ENCODE measurements at places on chromosomes 3 and 15.
A peak's percentile ranks its signal among the peaks of the same experiment; 100 is the strongest.

GRCh38 chr3:155739154-155739553 is 5.7 kb downstream of the PLCH1 start:
- DNase-seq = no peak

GRCh38 chr15:42119446-42119760 is 25.0 kb upstream of the PLA2G4D start:
- no peak for DNase-seq

GRCh38 chr3:30775040-30775439 is 119.4 kb downstream of the GADL1 start:
- no peak for DNase-seq

- DNase-seq = peak; percentile 28
These were observed 2.4 kb downstream of the UCN2 start for GRCh38 chr3:48561045-48561736.

DNA sequence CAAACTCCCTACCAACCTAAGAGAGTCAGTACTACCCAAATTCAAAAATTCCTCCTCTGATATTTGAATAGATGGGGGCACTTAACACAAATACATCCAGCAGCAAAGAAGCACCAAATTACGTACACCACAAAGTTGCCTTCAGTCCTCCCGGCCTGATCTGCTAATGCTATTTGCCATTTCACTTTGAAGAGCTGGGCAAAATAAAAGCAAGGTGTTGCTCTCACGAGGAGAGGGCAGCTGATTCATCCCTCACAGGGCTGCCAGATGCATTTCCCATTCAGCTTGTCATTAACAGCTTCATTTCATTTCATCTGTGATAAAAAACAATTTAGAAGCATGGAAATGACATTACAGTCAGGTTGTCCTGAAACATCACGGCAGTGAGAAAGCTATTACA is 283.4 kb upstream of the VEPH1 start:
- no peak for DNase-seq

DNA sequence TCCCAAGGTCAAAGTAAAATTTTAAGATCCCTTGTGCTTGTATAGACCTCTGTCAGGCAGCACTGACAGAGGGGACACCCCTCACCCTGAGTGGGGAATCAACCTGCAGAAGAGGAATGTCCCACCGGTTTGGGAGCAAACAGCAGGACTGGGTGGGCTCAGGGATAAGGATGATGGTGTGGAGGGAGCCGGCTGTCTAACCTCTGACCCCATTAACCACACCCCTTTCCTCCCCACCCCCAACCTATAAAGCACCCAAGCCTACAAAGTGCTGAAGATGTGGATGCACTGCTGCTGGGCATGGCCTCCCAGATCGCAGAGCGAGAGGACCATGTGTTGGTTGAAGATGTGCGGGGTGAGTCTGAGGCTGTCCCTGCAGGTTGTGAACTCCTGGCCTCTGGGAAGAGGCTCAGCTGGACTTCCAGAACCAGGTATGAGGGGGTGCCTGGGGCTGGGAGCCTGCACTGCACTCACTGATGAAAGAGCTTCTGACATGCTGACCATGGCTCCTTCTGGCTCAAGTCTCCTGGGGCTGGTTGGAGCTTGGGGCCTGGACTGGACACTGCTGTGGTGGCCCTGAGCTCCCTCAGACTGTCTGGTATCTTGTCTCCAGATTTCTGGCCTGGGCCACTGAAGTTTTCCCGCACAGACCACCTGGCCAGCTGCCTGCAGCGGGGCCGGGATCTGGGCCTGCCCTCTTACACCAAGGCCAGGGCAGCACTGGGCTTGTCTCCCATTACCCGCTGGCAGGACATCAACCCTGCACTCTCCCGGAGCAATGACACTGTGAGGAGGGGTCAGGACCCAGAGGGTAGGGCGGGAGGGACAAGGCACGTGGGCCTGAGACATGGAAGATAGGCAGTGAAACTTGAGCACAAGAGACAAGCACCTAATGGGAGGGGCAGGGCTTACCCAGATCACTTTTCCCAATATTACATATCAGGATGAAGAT is 9.3 kb downstream of the DUOX1 start:
- DNase-seq = no peak

DNA sequence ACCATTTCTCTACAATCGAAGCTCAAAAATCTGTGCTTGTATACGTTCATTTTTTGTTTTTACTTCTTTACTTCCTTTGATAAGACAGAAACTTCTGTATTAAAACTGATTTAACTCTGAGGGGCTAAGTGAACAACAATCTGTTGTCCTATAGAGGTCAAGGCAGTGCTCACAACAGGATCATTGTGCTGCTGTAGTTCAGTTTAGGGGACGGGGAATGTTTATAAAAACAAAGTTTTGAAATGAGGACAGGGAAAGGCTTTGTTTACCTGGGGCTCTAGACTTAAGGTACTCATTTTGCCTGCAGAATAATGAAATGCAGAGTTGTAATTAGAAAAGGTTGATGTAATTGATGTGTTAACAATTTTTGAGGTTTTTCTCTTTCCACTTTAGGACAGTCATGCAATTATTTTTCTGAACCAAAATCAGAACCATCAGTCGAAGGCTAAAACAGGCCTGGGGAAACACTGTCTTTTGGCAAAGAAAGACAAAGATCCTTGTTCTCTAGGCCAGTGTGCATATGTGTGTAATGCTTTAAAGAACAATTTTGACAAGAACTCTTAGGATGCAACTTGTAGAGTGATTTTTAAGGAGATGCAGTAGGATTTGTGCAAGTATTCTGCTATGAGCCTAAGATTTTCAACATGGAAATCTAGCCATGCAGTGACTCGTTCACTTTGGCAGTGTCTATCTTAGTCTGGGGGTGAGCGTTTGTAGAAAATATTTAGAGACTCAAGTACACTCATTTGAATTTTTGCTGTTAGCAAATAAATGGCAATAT is 165.2 kb downstream of the PGPEP1L start:
- no peak for DNase-seq

- no peak for DNase-seq
These were observed 6.6 kb upstream of the STAC start for GRCh38 chr3:36373666-36374065.

GRCh38 chr3:154898916-154899315 is 181.2 kb upstream of the MME start:
- no peak for DNase-seq

- no peak for DNase-seq
These were observed 931.9 kb downstream of the IGSF11 start for GRCh38 chr3:118102737-118103136.

DNA sequence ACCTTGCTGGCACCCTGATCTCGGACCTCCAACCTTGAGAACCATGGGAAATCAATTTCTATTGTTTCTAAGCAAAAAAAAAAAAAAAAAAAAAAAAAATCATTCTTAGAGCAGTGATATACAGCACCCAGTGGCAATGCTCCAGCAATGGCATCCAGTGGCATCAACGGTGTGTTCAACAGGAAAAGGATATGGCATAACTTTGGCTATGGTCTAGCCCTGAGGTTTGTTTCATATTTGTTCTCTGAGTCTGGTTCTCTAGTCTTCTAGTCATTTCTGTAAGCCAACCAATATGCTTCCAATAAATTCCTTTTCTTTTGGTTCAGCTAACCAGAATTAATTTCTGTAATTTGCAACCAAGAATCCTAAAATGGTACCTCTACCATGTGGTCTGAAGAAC is 19.2 kb downstream of the DENND4A start:
- no peak for DNase-seq

GRCh38 chr3:23600167-23600871 is 205.4 kb upstream of the UBE2E1 start:
- DNase-seq = no peak

DNA sequence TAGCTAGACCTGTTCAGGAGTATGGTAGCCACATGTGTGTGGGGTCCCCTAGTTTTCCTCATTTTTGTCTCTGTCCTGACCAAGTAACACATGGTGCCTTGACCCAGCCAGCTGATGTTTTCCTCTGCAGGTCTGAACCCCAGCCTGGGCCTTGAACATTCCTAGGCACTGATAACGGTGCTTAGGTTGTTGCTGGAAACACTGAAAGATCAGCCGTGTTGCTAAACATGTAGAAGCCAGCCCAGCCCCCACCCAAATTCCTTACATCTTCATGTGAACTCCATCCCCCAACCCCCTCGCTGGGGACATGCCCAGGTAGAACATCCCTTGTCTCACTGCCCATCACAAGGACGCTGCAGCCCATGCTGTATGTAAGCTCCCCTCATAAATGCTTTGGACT is 18.7 kb downstream of the RTP3 start:
- DNase-seq = no peak

- DNase-seq = no peak
These were observed 5.5 kb upstream of the IL20RB start for GRCh38 chr3:136952292-136952691.

- no peak for DNase-seq
These were observed 9.1 kb upstream of the HHATL start for GRCh38 chr3:42711491-42712343.

- no peak for DNase-seq
These were observed 2.6 kb upstream of the PLOD2 start for GRCh38 chr3:146163584-146163983.

DNA sequence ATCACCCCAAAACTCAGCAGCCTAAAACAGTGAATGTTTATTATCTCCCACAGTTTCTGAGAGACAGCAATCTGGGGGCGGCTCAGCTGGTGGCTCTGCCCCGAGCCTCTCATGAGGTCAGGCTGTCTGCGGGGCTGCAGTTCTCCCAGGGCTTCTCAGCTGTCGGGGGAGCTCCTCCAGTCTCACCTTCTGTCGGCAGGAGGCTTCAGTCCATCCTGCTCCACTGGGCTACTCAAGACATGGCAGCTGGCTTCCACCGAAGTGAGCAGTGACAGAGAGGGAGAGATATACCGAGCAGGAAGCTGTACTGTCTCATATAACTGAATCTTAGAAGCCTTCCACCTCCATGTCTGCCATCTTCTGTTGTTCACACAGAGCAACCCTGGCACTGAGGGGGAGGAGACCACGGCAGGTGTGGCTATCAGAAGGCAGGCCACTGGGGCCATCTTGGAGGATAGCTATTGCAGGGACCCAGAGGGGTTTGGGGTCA is 72.8 kb upstream of the ITGA11 start:
- no peak for DNase-seq

DNA sequence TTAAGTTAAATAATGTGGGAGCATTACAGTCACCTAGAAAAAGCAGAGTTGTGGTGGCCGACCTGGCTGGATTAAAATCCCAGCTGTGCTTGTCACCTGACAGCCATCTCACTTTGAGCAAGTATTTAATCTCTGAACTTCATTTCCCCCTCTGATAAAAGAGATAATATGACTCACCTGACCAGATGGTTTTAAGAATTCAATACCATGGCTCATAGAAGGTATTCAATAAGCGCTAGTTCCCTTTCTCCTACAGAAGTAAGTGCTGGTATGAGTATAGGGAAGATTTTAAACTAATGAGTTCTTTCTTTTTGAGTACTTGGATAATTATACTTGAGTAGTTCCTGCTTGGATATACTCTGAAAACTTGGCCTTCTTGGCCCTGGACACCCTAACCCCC is 325.5 kb downstream of the IL5RA start:
- no peak for DNase-seq

DNA sequence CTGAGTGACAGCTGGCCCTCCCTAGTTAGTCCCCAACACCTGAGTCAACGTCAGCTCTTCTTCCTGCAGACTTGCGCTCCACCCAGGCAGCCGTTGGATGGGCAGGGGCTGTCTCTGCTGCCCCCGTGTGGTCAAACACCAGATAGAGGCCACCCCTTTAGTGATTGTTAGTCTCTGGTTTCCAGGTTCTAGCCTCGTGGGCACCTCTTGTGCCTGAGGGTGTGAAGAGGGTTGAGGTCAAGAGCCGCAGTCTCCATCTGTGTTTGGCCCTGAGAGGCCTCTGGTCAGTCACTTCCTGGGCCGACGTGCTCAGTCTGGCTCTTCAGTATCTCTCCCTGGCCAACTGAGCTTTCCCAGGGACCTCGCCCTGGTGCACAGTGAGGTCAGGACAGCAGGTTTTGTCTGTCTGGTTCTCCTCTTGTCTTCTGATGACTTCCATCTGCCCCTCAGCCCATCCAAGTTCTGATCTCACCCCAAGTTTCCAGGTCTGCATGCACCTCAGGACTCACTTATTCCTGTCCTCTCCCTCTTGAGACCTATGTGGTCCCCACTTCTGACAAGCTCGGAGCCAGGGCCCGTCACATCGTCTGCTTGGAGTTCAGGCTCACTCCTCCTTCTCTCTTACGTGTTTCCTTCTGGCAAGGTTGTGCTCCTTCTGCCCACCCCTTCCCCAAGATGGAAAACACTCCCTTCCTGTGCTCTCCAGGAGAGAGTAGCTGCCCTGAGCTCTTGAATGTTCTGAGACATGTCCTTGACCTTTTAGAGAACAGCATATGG is 20.9 kb downstream of the CD276 start:
- DNase-seq = peak; percentile 44

DNA sequence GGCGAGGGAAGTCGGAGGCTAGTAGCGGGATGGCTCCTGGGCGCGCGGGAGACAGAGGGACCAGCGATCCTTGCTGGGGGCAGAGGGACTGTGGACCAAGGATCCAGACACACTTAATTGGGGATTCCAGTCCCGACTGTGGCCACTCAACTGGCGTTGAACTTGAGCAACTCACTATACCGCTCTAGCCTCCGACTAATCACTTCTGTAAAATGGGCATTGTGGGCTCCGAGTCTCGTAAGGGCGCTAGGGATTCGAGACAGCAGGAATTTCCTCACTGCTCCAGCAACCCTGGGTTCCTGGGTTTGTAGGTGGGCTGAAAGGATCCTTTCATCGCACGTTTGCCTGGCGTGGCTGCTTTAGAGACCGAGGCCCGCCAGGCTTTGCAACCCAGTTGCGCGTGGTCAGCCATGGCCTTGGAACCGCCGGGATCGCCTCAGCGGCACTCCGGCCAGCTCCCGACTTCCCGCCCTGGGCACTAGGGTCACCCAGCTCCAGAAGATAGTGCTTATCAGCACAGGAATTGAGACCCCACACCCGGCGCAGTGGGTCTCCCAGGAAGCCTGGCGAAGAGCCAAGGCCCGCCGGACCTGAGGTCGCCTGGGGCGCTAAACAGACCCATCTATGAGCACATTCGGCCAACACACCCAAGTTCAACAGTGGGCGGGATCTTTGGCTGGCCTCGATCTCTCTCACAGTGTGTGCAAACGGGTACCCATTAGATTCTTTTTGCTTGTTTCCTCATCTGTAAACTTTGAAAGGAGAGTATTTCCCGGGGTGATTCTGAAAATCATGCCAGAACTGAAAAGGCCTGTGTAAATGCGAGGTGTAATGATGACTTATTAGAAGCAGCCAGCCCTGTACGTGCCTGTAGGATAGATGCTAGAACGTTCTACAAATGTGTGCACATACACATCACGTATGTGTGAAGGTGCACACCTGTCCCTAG is 9.9 kb downstream of the FOXL2 start:
- no peak for DNase-seq

- DNase-seq = no peak
These were observed 7.0 kb downstream of the WWTR1 start for GRCh38 chr3:149650828-149651227.

GRCh38 chr3:31688984-31689383 is 156.3 kb downstream of the STT3B start:
- no peak for DNase-seq

- DNase-seq = no peak
These were observed 55.7 kb upstream of the TMEM115 start for GRCh38 chr3:50415061-50415460.

GRCh38 chr3:151174351-151174750 is 28.7 kb downstream of the GPR171 start:
- no peak for DNase-seq
